ENCODE measurements at places on chromosomes 3 and 15.

GRCh38 chr3:71721002-71721401 lies 4.2 kb downstream of the EIF4E3 start:
- no peak for DNase-seq

DNA sequence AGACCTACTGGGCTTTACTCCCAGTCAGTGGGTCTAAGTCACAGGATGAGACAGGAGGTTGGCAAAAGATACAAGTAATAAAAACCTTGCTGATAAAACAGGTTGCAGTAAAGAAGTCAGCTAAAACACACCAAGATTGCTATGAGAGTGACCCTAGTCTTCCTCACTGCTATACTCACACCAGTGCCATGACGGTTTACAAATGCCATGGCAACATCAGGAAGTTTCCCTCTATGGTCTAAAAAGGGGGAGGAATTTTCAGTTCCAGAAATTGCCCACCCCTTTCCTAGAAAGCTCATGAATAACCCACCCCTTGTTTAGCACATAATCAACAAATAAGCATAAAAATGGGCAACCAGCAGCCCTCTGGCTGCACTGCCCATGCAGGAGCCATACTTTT lies 966.7 kb upstream of the ROBO1 start:
- DNase-seq, result no peak

DNA sequence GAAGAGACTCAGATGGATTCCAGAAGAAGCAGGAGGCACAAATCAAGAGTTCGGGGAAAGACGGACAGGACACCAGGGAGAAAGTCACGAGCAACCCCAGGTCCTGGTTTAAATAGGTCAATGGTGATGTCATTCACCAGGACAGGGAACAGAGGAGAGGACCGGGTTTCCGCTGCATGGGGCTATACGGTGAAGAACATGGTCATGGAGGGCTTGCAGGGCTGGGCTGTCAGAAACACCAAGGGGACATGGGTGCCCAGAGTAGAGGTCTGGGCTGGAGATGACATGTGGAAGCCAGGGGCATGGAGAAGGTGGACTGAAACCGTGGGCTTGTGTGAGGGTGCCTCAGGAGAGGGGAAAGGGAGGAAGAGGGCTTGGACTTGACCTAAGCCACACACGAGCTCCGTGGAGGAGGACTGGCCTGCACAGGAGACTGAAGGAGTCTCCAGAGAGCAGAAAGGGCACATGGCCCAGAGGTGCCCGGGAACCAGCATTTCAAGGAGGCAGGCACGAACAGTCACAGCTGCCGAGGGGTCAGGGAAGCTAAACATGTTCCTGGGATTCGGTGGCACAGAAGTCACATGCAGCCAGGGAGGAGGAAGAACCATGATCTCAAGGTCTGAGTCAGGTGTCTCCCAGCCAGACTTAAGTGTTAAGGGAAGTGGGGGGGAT lies 54.2 kb upstream of the RPL32 start:
- DNase-seq, result no peak

GRCh38 chr3:10467904-10468612 lies 37.3 kb downstream of the ATP2B2 start:
- no peak for DNase-seq
